ENCODE measurements at places on chromosomes 7 and 10.

GRCh38 chr7:105352018-105352612, 36.6 kb downstream of the SRPK2 start:
- peak; percentile 88 for DNase-seq

DNA sequence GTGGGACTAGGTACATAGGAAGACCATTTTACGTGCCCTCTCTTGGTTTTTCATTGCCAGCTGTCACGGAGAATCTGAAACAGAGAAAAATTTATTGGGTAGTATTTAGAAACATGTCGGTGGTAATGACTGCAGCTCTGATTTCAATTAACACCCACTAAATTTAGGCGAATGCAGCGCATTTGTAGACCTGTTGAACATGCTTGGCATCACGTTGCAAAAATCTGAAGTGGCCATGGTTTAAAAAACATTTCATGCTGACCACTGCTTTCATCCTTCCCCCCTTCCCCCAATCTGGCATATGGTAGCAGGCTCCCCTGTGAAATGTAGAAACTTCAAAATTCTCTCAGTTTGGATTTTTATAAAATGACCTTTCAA, 34.0 kb downstream of the LRMDA start:
- DNase-seq, result no peak

- DNase-seq, result no peak
Observed at GRCh38 chr7:47693216-47693615, 111.3 kb upstream of the TNS3 start.

DNA sequence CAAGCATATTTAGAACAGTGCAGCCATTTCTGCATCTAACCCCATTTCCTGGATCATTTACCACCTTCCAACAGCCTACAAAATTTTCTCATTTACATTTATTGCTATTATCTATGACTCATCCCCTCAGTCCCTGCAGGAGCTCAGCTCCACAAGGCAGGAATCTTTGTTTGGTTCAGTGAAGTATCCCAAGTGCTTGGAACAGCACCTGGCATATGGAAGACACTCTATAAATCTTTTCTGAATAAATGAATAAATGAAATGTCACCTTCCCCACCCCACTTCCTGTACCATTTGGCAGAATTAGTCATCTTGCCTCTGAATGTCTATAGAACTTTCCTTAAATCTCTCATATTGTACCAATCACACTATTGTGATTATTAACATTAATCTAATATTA, 110.7 kb downstream of the HIP1 start:
- DNase-seq, result no peak

DNA sequence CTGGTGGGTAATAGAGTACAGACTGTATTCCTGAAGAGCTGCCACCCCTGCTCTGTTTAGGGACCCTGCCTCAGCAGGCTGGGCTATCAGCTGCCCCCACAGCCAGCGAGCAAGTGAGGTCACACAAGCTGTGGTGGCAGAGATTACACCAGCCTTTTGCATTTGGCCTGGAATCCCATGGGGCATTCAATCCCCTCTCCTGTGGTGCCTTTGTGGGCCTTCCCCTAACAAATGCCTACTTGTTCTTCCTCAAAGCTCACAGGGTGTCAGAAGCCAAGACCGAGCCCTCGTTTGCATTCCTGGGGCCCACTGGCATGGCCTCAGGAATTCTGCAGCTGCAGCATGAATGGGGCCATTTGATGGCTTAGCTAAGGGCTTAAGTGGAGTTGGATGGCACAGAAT, 212.7 kb upstream of the PHYHIPL start:
- DNase-seq, result peak; percentile 100

- no peak for DNase-seq
Observed at GRCh38 chr7:140534743-140535142, 55.4 kb upstream of the MKRN1 start.

DNA sequence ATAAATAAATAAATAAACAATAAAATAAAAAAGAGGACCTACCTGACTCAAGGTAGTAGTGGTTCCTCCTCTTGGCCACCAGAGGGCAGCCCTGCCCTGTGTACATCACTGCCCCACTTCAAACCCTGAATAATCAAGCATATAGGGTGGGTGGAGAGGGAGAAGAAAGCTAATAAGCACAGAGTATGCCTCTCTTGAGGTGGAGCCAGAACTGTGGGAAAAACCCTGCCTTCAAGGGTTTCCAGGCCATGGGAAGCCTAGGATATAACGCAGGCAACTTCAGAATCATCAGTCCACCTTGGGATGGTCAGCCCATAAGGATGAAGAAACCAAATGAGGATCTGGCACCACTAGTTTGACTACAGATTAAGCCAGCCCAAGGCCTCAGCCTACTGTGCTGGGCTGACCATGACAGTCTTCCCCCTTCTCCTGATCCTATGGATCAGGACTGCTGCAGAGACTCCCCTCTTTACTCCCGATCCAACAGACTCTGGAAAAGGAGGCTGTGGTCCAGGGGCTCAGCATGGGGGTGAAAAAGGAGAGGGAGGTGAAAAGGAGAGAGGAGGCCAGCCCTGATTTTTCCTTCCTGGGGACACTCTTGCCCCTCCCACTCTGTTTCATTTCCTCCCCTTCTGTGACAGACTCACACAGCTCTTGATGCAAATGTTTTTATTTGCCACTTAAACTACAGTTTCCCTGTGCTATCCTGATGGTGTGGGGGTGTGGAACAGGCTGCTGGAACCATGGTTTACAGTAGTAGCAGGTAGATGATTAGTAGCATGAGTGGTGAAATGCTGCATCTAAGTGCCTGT, 10.1 kb downstream of the AVPI1 start:
- DNase-seq, result peak; percentile 42

GRCh38 chr7:129952653-129953560, at the start of gene UBE2H:
Gene UBE2H (minus strand): TSS chr7:129952960. CDS start chr7:129952555, 405 bp downstream.
- peak; percentile 96 for DNase-seq

DNA sequence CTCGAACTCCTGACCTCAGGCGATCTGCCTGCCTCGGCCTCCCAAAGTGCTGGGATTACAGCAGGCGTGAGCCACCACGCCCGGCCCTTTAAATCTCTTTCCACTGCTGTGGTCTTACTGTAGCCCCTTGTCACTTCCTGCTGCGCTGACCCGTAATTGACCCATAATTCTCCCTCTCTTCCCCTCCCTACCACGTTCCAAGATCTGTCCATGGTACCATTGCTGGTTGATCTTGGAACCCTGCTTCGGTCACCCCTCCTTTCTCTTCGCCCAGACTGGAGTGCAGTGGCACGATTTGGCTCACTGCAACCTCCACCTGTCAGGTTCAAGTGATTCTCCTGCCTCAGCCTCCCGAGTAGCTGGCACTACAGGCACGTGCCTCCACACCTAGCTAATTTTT, 6.5 kb downstream of the POR start:
- DNase-seq, result no peak

DNA sequence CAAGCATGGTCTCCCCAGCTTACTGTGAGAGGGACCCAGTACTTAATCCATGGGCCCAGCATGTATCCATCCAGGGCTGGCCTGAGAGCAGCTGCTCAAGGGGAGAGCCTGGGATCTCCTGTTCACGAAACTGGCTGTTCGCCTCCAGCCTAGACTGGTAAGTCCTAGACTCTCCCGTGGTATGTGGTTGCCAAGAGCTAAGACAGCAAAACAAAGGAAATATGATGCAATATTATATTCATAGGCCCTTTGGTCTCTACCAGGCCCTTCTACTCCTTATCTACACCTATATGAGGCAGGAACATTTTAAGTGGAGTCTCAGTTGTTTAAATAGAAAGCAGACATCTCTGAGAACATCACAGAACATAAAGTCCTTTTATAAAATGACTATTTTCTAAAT, 28.9 kb upstream of the STK17A start:
- DNase-seq, result no peak

- no peak for DNase-seq
Observed at GRCh38 chr10:6054884-6055283, 7.3 kb downstream of the IL2RA start.
